ENCODE measurements at places on chromosomes 1 and 21.

DNA sequence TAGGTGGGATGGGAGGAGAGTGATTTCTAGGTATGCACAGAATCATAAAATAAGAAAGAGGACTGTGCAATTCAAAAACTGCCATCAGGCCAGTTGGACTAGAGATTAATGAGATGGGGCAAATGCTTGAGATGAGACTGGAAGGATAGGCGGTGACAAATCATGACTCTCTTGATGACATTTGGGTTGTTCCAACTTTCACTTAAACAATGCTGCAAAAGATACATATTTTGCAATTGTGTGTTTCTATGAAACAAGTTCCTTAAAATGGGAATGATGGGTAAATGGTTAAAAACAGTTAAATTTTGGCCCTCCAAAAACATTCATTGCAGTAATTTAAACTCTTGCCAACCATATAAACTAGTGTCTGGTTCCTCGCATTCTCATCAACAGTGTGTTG, 55.2 kb downstream of the RNASEL start:
- no peak for DNase-seq

- no peak for DNase-seq
Measured at GRCh38 chr1:42146626-42147320, 6.4 kb upstream of the GUCA2B start.

DNA sequence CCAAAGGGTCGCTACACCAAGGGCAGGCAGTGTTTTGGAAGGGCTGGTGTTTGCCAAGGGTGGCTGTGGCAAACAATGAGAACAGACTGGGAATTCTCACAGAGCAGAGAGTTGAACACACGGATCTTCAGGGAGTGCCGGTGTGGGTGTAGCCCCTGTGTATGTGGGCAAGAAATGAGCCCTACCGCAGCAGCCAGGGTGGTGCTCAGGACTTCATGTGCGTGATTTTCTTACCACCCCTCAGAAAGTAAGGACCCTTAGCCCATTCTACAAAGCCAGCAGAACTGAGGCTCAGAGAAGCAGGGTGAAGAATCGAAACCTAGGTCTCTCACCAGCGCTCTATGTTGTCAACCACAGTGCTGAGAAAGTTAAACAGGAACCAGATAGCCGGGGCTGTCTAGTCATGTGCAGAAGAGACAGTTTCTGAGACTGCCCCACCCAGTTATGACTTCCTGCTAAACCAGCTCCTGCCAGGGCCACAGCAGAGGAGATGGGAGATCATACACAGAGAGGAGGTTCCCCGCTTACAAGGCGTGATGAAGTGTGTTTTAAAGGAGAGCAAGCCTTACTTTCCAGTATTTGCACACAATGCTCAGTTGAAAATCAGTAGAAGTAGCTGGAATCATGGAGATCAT, 21.9 kb upstream of the MORC3 start:
- DNase-seq, result peak; percentile 42

GRCh38 chr1:13651279-13651678, 48.7 kb upstream of the PRDM2 start:
- no peak for DNase-seq

DNA sequence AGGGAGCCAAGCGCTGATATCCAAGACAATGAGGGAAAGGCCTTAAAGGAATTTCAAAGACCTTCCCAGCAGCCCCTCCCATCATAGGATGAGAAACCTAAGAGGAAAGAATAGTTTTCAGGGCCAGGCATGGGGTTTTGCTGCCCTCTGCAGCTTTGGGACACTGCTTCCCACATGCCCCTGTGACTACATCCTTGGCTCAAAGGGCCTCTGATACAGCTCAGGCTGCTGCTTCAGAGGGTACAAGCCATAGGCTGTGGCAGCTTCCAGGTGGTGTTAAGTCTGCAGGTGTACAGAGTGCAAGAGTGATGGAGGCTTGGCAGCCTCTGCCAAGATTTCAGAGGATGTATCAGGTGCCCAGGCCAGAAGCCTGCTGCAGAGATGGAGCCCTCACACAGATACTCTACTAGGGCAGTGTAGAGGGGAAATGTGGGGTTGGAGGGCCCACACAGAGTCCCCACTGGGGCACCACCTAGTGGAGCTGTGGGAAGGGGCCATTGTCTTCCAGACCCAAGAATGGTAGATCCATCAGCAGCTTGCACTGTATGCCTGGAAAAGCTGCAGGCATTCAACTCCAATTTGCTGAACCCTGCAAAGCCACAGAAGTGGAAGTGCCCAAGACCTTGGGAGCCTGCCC, 125.8 kb downstream of the SLC45A1 start:
- no peak for DNase-seq

DNA sequence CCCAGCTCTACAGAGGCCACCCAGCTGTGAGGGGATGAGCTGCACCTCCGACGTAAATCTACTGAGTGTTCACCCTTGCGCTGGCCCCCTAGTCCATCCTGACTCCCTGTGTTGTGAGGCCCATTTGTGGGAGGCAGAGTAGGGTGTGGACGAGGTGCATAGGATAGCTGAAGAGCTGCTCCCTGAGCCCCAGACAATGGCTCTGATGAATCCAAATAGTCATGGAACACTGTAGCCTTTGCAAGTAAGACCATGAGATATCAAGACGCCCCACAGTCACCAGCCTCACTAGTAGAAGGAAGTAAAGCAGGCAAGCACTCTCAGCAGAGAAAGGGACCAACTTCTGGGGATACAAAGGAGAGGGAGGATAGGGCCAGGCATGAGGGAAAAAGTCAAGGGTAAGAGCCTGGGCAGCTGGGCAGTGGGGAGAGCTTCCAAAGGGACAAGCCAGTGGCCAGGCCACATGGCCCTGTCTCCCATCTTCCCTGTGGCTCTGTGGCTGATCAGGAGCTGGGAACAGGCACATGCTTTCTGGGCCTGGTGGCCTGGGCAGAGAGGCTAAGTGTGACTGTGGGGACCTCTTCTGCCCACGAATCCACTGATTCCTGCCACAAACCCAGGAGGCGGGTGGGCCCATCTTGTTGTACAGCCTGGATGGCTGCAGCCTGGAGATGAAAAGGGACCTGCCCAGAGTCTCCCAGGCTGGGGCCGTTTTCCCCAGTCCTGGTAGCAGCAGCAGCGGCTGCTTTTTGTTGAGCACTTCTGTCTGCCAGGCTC, 55.5 kb upstream of the EPS8L3 start:
- no peak for DNase-seq

GRCh38 chr1:8359617-8360481, 41.9 kb downstream of the SLC45A1 start:
- no peak for DNase-seq

GRCh38 chr1:170619241-170620028, 44.5 kb upstream of the PRRX1 start:
- peak; percentile 20 for DNase-seq

GRCh38 chr1:54379555-54380289, 26.5 kb downstream of the SSBP3 start:
- DNase-seq, result no peak

- no peak for DNase-seq
Measured at GRCh38 chr1:206833801-206834200, 31.6 kb upstream of the IL20 start.

- DNase-seq, result peak; percentile 58
Measured at GRCh38 chr1:210360852-210361477, 32.3 kb downstream of the HHAT start.

- no peak for DNase-seq
Measured at GRCh38 chr1:183995322-183996039, 42.0 kb downstream of the COLGALT2 start.

- no peak for DNase-seq
Measured at GRCh38 chr21:38420140-38420539, 78.1 kb downstream of the ERG start.

GRCh38 chr1:72253132-72253531, 29.2 kb downstream of the NEGR1 start:
- no peak for DNase-seq

DNA sequence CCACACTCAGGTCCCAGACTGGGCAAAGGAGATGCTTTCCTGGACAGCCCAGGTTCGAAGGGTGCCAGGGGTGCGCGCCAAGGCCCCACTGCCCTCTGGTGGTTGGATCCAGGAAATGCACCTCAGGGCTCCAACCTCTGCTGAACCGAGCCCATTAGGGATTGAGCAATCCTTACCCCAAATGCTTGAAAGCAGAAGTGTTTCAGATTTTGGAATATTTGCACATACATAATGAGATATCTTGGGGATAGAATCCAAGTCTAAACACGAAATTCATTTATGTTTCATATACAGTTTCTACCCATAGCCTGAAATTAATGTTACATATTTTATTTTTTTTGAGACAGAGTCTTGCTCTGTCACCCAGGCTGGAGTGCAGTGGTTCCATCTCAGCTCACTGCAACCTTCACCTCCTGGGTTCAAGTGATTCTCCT, 57.4 kb downstream of the SLC9A1 start:
- peak; percentile 52 for DNase-seq

DNA sequence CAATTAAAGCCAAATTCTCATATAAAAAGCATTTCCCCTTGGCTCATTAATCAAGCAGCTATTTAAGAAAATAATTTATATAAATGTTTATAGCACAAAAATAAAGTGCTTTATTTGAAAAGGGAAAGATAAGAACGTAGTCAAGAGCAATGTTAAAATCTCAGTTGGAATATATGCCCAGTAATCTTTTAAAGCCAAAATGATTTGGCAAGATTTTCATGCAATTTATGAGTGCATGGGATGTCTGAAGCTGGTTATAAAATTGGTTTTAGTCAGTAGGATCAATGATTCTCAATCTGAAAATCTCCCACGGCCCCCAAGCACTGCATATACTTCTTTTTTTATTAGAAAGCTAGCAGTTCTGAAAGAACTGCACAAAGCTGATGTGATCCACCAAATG, 188.8 kb downstream of the RERE start:
- no peak for DNase-seq

DNA sequence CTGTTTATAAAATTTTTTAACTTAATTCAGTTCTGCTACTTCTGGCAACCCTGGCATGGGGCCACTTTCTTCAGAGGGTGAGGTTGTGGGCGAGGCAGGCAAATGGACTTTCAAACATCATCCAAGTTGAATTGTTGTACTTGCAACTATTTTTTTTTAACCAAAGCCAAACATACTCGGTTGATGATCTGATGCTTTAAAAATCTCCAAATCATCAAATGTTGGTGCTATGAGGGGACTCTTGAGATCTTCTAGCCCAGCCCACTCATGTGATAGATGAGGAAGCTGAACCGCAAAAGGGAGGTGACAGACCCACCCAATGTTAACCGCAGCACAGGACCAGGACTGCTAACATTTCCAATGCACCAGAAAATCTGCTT, 6.7 kb downstream of the SLC1A7 start:
- no peak for DNase-seq

DNA sequence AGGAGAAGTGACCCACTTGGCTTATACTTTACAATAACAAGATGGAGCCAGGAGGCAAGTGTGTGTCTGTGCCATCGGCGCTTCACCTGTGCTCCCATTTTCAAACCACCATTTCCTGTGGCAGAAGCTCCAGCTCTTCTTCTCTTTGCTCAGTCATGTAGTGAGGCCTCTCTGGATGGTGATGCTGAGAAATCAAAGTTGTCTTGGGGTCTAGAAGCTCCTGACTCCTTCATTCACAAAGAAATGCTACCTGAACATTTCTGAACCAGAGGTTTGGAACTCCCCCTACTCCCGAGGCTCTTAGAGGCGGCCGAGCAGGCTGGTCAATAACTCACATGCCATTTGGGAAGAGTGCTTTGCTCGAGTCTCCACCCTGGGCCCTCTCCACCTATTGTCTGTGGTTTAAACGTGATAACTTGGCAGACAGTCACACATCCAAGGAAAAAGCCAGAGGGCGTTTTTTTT, 18.0 kb downstream of the SLAMF1 start:
- no peak for DNase-seq

- DNase-seq, result no peak
Measured at GRCh38 chr1:100146958-100147357, 14.0 kb downstream of the TRMT13 start.

- no peak for DNase-seq
Measured at GRCh38 chr21:28154121-28154520, 838.6 kb downstream of the LTN1 start.
